AG04450 (cell line): ENCODE measurements at places on chromosomes 4 and X.

GRCh38 chr4:39609454-39609931 lies 29.2 kb downstream of the SMIM14 start:
- DNase-seq = no peak

- DNase-seq = no peak
Measured at GRCh38 chr4:2412534-2412884, 5.9 kb downstream of the ZFYVE28 start.

GRCh38 chr4:123767806-123768205 lies 371.2 kb downstream of the SPRY1 start:
- no peak for DNase-seq

GRCh38 chrX:114626323-114626722 lies 42.4 kb downstream of the HTR2C start:
- no peak for DNase-seq

DNA sequence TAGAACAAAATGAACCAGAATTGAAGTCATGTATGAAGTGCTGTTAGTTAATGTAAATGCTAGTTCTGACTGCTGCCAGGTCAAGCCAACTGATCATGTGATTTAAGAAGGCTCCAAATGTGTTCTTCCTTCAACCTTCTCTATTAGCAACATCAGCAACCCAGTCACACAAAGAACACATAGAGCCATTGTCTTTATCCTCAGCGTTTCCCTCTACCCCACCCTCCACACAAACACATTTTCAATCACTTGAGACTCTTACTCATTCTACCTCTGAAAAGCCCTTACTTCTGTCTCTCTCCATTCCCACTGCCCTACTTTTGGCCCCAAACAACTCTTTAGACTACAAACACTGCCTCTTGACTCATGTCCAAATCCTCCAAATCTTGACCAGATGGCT lies 89.7 kb upstream of the KDR start:
- no peak for DNase-seq
